Hematopoietic multipotent progenitor cell treated with erythropoietin and hydrocortisone succinate and interleukin-3 and kit ligand, for 17 days (in vitro differentiated cells): ENCODE measurements at places on chromosomes 7 and 10.

DNA sequence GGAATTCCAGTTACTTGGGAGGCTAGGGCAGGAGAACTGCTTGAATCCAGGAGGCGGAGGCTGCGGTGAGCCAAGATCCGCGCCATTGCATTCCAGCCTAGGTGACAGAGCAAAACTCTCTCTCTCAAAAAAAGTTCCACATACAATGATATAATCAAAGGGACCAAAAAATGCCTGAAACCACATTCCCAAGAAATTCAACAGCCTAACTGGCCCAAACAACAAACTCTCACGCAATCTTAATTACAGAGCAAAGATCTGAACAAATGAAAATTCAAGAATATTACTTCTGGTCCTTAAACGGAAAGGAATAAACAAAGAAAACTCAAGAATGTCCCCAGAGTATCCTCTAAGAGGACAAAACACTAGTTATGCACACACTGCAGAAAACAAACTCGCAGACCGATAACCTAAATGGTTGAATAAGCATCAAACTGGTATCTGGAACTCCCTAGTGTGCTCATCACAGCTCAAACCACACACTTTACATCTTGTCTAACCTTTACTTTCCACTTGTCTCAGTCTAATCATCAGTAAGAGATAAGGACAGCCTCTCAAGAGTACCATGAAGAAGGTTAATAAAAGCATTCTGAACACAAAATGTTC, 3.7 kb downstream of the OGA start:
- peak; percentile 38 for DNase-seq

DNA sequence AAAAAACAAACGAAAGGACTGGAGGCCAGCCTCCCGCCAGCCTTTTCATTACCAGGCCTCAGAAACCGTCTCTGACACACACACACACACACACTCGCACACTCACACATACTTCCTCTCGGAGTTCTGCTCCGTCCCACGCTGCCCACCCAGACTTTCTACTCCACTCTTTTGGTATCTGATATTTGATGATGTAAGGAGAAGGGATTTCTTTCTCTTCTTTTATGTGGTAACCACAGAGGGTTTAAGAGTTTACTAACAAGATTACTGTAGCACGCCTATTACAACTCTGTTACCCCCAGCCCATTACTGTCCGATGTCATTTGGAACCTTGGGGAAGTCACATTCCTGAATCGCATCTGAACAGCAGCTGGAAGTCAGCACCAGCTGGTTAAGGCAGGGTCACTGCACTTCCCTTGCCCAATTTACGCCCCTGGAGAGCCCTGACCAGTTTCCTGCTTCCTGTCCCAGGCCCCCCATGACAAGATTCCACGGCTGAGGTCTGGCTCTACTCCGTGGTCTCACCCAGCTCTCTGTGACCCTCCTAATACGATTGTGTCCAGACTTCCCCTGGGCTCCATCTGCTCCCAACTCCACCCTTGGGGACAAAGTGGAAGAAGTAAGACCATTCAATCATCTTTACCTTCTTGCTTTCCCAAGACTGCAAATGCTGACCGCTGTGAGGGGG, 1.1 kb downstream of the DENND2A start:
- no peak for DNase-seq

DNA sequence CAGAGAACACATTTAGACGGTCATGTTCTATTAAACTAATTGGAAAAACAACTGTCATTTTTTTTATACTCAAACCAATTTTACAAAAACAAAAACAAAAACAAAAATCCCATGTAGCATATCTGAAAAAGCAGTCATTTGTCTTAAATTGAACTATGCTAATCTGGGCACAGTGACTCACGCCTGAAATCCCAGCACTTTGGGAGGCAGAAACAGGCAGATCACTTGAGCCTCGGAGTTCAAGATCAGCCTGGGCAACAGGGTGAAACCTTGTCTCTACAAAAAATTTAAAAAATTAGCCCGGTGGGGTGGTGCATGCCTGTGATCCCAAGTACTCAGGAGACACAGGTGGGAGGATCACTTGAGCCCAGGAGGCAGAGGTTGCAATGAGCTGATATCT, 253.4 kb downstream of the DOCK4 start:
- DNase-seq, result no peak

- DNase-seq, result no peak
These were observed 239.1 kb upstream of the HABP2 start for GRCh38 chr10:113313722-113314121.

DNA sequence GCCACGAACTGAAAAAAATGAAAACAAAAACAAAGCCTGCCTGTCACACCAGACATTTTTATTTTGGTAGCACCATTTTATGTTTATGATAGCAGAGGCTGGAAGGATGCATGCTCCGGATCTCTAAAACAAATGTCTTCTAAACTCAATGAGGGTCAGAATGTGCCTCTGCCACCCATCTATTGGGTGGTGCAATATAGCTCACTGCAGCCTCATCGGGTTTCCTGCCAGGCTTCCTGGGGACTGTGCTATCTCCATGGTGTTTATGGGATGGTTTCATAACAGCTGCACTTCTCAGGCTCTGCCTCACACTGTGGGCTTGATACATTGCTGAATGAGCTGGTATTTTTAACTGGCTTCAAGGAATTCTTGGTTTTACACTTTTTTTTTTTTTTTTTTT, 94.4 kb downstream of the ITIH5 start:
- DNase-seq, result no peak

GRCh38 chr7:118061386-118061785, 122.6 kb upstream of the LSM8 start:
- DNase-seq, result no peak

- no peak for DNase-seq
These were observed 151.7 kb downstream of the EGFR start for GRCh38 chr7:55170335-55171069.

GRCh38 chr7:46152696-46153095, 231.6 kb upstream of the IGFBP3 start:
- DNase-seq, result no peak

GRCh38 chr7:43872406-43873110, 3.2 kb upstream of the MRPS24 start:
- DNase-seq, result no peak

- no peak for DNase-seq
These were observed 39.0 kb upstream of the TMEM229A start for GRCh38 chr7:124071843-124072242.
